ENCODE measurements at places on chromosomes 5 and 9. TPM values are rescaled to one million over a fixed set of nuclear protein-coding genes. Genes with fewer than 3 reads are reported as not detected.

The CAMLG gene
- 80.0 TPM for polyA plus RNA-seq

- DNase-seq: no peak
These were observed 16.4 kb upstream of the SMIM15 start for GRCh38 chr5:61178702-61179101.

The KLF4 gene
- polyA plus RNA-seq: 72.7 TPM

DNA sequence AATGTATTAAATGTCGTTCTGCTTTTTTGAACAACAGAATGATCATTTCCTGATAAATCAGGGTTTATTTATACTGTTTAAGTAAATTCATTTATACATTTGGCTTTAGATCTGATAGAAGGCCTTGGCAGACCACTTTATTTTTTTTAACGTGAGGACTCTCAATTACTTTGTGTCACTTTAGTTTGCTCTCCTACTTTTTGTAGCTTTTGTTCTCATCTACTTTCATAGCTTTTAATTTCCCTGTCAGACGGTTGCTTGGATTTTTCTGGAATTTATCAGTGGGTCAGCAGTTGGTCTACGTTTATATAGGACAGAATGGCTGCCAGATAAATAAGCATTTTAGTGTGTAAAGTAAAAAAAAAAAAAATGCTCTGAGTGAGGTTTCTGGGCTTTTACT lies 902.3 kb upstream of the DMAC1 start:
- DNase-seq: no peak

- no peak for DNase-seq
These were observed 25.7 kb upstream of the FREM1 start for GRCh38 chr9:14935964-14936363.

DNA sequence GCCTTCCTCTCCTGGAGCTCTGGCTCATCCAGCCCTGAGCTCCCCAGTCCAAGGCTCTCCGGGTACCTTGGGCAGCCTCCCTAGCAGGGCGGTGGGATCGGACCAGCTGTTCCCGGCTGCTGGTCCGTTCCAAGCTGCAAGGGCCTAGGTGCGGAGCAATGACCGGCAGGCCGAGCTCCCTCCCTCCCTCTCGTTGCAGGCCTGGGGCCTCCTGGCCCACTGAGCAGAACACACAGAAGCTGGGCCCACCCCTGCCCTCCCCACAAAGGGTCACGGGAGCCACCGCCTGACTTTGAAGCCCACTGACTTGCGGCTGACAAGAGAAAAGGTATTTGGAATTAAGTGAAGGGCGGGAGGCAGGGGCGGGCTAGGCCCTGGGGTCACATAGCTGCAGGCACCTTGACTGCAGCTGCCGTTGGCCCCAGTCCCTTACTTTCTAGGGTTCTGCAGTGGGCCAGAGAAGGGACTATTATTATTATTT lies 104.7 kb upstream of the IER5L start:
- DNase-seq: no peak

The TLX3 gene
- polyA plus RNA-seq: not detected

Measured in small intestine (tissue), 16 donors.